Thoracic aorta endothelial cell (primary cell): ENCODE measurements at places on chromosomes 5 and 9. TPM values are rescaled to one million over a fixed set of nuclear protein-coding genes. Genes with fewer than 3 reads are reported as not detected.

RAI14 gene
- 322 and 386 TPM in 2 replicates for total RNA-seq

IFNA21 gene
- not detected in 2 replicates for total RNA-seq

SLC36A1 gene
- total RNA-seq, result 7.2 and 8.5 TPM in 2 replicates

PCA3 gene
- total RNA-seq, result 2.0 and 2.2 TPM in 2 replicates

SCGB3A1 gene
- not detected in 2 replicates for total RNA-seq

PTGS1 gene
- 0.43 and 39.4 TPM in 2 replicates for total RNA-seq

LCP2 gene
- total RNA-seq, result 1.2 TPM in 1 of 2 replicates, not detected in the other

LURAP1L gene
- total RNA-seq, result 3.8 and 4.5 TPM in 2 replicates

GFPT2 gene
- total RNA-seq, result 0.43 and 2.4 TPM in 2 replicates

BDP1 gene
- 54.5 and 56.4 TPM in 2 replicates for total RNA-seq

STPG3 gene
- not detected in 2 replicates for total RNA-seq

PLEKHG4B gene
- total RNA-seq, result under 0.01 TPM in 2 replicates

TTC1 gene
- total RNA-seq, result 60.8 and 72.9 TPM in 2 replicates

KCNV2 gene
- total RNA-seq, result not detected in 2 replicates

CDH6 gene
- 0.13 TPM in 1 of 2 replicates, not detected in the other for total RNA-seq

CDH18 gene
- total RNA-seq, result not detected in 2 replicates

SLC27A6 gene
- total RNA-seq, result 0.07 TPM in 1 of 2 replicates, not detected in the other

GPR150 gene
- 0.27 and 0.29 TPM in 2 replicates for total RNA-seq

RNF183 gene
- total RNA-seq, result not detected in 2 replicates

FOXD4 gene
- 0.14 and 0.27 TPM in 2 replicates for total RNA-seq
